ENCODE measurements at places on chromosomes 13 and 19. TPM values are rescaled to one million over a fixed set of nuclear protein-coding genes. Genes with fewer than 3 reads are reported as not detected.

Gene GPC5
- total RNA-seq, result 1.5 TPM

Gene ZNF497
- total RNA-seq, result 9.0 TPM

Gene ZNF536
- 4.8 TPM for total RNA-seq

Gene ZNF177
- total RNA-seq, result 5.2 TPM

Gene ZNF723
- total RNA-seq, result not detected

Gene HIPK4
- total RNA-seq, result not detected

Gene MAP4K1
- total RNA-seq, result 0.83 TPM

Gene ZNF383
- 11.6 TPM for total RNA-seq

Gene DHRS12
- 23.1 TPM for total RNA-seq

Gene MED29
- total RNA-seq, result 61.3 TPM
